T follicular helper cell (primary cell): ENCODE measurements at places on chromosomes 5 and 9.

DNA sequence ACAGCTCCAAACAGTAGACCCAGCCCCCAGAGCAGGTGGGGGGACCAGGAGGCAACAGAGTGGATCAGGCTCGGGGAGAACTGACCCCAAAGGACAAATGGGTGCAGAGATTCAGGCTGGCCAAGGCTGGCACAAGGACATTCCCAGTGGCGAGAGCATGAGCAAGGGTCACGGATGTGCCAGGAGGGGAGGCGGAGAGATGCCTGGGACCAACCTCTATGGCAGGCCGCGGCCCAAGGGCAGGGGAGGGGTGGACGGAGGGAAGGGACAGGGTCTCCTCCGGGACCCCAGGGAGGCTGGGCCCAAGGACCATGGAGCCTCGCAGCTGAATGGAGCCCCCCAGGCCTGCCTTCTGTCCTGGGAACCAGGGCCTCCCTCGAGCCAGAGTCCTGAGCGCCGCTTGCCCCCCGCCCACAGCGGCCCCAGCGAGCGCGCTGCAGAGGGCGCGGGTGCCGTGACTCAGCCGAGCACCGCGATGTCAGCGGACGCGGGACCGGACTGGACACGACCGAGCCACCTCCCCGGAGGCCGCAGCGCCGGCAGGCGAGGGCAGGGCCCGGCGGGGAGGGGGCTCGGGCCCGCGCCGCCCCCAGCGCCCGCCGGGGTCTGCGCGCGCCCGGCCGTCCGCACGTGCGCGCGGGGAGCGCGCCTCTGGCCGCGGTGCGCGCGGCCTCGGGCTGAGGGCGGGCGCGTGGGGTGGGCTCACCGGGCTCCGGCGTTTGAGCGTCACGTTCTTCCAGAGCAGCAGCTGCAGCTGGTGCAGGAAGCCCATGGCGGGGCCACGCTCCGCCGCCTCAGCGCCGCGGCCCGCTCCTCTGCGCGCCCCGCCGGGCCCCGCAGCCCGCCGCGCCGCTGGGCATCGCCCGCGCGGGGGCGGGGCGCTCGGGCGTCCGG lies at the start of gene ABCA2:
ABCA2 (minus strand) TSS at position 869 of the 894 bp plus-strand sequence; CDS start at position 772, 97 bp downstream.
- DNase-seq: no peak

DNA sequence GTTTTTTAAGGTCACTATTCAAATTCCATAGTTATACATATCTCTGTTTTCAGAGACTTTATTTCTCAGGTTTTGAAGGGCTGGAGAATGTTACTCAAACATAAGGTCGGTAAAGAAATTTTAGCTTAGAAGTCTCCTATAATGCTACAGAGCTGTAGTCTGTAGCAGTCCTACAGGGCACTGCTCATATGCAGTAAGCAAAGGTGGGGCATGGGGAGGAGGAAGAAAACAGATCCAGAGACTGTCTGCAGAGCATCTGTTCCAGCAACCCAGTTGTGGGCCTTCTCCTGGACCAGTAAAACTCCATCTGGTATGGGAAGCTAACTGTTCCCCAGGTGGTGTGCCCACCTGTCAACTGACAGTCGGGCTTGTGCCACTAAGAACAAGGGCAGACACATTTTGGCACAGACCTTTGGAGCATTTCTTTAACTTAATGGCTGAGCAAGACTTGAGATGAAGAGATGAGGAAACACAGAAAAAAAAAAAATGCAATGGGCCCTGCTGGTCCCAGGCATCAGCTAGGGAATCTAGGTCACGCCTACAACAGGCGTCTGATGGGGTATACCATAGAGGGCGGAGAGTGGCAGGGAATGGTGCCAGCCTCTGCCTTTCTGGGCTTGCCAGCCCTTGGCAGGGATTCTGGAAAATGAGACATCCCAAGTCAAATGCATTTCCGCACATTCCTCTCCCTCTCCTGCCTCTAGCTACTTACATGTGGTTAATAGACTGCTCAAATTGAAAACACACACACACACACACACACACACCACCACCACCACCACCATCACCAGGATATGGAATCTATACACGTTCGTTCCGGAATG lies 218.9 kb downstream of the ARL15 start:
- DNase-seq: no peak

- DNase-seq: no peak
Observed at GRCh38 chr9:88521308-88521707, 13.7 kb upstream of the NXNL2 start.

DNA sequence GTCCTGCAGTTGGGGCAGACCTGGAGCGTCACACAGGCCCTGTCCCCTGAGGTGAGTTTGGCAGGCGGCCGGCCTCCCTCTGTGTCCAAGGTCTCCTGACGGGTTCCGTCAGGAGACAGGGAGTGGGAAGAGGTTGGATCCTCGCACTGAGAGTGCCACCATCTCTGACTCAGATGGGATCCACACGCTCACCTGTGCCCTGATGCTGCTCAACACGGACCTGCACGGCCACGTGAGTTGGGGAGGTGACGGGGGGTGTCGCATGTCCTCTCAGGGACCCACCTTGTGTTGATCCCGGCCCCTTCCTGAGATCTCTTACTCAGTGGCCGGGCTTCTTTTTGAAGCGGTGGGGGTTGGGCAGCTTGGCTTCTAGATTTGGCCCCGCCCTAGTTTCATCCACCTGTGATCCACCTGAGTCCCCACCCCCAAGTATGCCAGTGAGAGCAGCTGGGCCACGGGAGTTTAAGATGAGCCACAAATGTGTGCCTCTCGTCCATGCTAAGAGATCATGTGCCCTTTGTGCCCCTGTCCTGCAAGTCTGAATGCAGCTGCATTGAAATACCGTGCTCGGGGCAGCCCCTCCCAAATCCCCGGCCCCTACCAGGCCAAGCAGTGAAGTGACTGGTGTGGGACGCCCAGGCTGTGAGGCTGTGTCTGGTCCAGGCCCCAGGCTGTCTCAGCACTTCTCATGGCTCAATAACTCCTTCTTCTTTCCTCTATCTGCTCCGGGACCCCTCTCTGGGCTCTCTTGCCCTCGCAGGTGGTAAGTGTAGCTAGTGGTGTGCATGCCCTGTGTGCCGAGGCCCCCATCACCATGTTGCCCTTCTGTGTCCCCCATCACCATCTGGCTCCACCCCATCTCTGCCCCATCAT lies 27.2 kb downstream of the PSD2 start:
- DNase-seq: no peak

DNA sequence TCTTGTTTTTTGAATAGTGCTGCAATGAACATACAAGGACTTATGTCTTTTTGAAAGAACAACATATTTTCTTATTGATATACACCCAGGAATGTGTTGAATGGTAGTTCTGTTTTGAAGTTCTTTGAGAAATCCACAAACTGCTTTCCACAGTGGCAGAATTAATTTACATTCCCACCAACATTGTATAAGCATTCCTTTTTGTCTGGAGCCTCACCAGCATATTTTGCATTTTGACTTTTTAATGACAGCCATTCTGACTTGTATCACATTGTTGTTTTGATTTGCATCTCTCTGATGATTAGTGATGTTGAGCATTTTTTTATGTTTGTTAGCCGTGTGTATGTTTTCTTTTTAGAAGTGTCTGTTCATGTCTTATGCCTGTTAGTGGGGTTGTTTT lies 524.9 kb downstream of the SEMA5A start:
- no peak for DNase-seq

DNA sequence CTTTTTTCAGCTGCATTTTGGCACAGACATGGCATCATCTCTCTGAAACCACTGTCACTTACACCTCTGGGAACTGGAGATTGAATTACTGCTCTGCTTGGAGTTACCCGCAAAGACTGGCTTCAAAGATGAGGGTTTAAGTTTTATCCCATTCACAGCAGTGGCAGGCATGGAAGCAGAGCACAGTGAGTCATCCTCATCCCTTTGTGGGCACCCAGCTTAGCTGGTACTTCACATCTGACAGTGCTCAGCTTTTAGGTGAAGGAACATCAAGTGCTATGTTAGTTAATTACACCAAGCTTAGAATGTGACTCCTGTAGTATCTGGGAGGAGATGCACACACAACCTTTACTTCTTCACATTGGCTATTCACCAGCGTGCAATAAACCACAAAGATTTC lies 24.8 kb upstream of the ALDH1A1 start:
- no peak for DNase-seq

DNA sequence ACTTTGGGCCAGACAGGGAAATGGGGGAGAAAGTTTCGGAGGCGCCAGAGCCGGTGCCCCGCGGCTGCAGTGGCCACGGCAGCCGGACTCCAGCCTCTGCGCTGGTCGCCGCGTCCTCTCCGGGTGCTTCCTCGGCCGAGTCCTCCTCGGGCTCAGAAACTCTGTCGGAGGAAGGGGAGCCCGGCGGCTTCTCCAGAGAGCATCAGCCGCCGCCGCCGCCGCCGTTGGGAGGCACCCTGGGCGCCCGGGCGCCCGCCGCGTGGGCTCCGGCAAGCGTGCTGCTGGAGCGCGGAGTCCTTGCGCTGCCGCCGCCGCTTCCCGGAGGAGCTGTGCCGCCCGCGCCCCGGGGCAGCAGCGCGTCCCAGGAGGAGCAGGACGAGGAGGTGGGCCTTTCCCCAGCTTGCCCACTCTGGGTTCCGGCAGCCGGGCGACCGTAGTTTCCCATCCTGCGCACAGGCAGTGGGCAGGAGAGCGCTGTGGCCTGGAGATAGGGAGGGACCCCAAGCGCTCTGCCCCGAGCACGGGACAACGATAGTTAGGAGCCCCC lies 516 bp downstream of the MAST4 start:
- DNase-seq: no peak

- no peak for DNase-seq
Observed at GRCh38 chr9:127201071-127201541, 63.5 kb upstream of the GARNL3 start.

GRCh38 chr5:1494780-1495524 lies 28.8 kb downstream of the LPCAT1 start:
- DNase-seq: no peak

DNA sequence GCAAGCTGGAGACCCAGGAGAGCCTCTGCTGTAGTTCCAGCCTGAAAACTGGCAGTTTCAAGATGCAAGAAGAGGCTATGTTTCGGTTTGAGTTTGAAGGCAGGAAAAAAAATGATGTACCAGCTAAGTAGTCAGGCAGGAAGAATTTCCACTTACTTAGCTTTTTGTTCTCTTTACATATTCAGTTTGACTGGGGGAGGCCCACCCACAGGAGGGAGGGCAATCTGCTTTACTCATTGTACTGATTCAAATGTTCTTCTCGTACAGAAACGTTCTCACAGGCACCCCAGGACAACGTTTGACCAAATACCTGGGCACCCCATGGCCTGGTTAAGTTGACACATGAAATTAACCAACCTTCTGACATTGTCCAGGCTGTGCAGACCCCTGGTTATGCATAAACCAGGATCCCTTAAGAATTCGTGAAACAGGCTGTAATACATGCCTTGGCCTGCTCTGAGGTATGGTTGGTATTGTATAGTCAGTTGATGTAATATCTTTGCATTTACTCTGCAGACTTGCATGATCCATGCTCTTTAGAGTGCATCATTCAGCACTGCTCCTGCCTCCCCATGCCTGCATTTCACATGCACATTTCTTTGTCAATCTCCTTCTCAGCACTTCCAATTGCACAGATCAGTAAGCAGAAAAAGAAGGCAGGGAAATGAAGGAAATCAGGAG lies 687.1 kb downstream of the TAF11L14 start:
- no peak for DNase-seq

DNA sequence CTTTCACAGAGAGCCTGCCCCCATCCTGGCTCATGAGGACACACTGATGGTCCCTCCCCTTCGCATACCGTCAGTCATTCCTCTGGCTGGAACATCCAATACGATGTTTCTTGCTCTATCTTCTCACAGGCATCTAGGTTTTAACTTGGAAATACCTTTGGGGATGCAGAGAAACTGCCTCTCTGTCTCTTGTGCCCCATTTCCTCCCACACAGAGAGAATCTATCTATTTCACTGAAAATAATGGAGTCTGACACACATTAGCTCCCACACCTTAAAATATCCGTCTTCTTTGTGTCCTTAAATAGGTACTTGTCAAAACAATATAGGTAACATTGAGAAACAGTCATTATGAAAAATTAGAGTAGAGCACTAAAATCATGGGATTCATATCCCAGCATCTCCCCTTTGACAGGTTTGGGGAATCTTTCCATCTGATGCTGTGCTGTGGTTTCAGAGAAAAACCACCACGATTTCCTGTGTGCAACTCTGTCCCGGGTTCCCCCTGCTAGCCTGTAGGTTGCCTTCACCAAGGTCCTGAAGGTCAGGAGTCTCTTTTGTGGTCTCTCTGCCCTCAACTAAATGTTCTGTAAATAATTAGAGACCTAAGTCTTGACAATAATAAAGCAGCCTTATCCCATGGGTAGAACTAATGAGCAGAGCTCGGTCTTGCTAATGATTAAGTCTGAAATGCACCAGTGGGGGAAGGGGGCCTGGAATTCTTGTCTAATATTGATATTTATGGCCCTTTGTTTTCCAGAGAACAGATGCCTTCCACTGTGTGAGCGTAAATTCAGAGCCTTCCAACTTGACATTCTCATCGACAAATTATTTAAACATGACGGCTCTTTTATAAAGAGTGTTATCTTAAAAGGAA lies 371.0 kb downstream of the ICE1 start:
- no peak for DNase-seq

GRCh38 chr5:65721050-65721719 lies 724 bp downstream of the SGTB start:
- DNase-seq: no peak

- DNase-seq: no peak
Observed at GRCh38 chr9:78230761-78231160, 5.1 kb upstream of the CEP78 start.

DNA sequence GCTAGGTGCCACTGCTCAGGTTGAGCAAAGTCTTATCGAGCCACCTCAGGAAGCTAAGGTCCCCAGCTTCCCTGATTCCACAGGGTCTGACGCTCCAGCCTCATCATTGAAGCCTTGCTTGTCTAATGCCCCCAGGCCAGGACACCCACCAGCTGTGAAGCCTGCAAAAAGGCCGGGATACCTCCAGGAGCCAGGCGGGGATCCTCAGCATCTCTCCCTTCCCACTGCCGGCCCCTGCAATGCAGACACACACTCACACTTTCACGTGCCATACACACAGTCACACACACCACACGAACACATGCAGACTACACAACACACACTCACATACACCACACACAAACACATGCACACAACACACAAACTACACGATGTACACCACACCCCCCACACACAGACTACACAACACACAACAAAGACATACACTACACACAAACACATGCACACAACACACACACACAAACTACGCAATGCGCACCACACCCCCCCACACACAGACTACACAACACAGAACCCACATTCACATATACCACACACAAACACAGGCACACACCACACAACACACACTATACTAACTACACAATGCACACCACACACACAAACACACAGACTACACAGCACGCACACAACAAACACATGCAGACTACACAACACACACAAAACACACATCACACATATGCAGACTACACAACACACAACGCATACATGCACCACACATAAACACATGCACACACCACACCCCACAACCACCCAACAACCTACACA lies 17.8 kb upstream of the S1PR3 start:
- DNase-seq: no peak

DNA sequence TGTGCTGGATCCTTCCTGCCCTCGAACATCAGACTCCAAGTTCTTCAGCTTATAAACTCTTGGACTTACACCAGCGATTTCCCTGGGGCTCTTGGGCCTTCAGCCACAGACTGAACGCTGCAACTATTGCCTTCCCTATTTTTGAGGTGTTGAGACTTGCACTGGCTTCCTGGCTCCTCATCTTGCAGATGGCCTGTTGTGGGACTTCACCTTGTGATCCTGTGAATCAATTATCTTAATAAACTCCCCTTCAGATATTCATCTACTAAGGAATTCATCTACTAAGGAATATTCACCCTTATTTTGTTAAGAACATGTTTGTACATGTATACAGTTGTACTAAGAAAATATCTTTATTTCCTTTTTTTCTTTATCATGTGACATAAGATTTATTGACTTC lies 1079.7 kb downstream of the CDH12 start:
- no peak for DNase-seq

GRCh38 chr5:56566374-56567249 lies 248.7 kb upstream of the MAP3K1 start:
- DNase-seq: no peak
